WERI-Rb-1 (cell line): ENCODE measurements at places on chromosomes 12 and 14.

- no peak for DNase-seq
Measured at GRCh38 chr14:78425330-78425729, 255.2 kb downstream of the NRXN3 start.

GRCh38 chr12:18345021-18345735, 83.9 kb downstream of the PIK3C2G start:
- DNase-seq: no peak

DNA sequence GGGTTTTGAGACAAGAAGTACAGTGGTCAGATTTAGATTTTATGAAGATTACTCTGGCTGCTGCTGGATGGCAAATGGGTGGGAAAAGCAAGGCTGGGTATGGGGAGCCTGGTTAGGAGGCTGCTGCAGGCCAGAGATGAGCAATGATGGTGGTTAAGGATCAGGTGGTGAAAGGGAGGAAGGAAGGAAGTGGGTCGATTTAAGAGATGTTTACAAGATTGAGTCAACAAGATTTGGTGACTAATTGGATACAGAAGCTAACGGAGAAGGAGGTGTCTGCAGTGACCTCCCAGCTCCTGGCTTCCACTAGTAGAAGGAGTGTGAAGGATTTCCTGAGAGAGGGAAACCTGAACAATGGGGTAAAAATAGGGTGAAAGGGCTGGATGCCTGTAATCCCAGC, 18.7 kb downstream of the NOS1 start:
- DNase-seq: no peak

DNA sequence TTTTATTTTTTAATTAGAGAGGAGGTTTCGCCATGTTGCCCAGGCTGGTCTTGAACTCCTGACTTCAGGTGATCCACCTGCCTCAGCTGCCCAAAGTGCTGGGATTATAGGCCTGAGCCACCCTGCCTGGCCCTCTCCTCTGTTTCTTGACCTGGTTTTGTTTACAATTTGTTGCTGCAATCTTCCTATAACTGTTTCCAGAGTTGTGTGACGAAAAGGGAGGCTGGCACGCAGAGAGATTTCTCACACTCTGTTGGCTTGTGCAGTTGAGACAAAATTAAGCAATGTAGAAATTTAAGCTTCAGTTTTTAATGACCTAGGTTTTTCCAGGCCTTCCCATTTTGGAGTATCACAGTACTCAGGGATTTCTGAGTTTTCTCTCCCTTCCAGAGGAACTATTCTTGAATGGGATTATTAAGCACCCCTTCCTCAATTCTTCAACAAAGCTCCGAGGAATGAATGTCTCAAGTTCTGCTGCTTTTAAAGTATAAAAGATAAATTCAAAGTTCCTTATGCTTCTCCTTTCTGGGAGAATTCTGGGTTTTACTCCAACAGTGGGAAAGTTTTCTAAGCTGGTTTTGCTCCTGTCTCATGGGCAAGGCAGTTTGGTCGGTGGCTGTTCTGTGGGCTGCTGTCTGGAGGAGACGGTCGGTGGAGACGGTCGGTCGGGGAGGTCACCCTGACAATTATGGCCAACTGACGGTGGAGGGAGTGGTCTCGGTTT, 20.4 kb upstream of the FOS start:
- no peak for DNase-seq

- DNase-seq: no peak
Measured at GRCh38 chr14:34043627-34044372, 92.9 kb upstream of the EGLN3 start.

- DNase-seq: no peak
Measured at GRCh38 chr14:105774001-105774400, 247.6 kb downstream of the TMEM121 start.

- DNase-seq: no peak
Measured at GRCh38 chr14:100407376-100408102, 84.4 kb downstream of the SLC25A47 start.

GRCh38 chr12:80807640-80808288, 91.1 kb downstream of the MYF5 start:
- no peak for DNase-seq

DNA sequence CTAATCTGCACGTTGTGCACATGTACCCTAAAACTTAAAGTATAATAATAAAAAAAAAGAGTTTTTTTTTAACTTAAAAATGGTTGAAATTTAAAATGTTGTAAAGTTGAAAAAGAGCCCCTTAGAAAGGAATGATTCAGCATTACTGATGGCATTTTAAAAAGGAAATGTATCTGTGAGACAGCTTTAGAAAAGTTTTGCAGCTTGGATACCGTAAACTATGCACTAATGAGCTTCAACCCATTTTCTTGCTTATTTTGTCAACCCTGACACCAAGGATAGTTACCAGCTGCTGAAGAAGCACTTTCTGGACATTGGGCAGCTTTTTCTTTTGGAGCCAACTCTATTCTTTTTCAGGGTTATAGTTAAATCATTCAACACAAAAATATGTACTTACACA, 4.3 kb downstream of the BICD1 start:
- DNase-seq: no peak

DNA sequence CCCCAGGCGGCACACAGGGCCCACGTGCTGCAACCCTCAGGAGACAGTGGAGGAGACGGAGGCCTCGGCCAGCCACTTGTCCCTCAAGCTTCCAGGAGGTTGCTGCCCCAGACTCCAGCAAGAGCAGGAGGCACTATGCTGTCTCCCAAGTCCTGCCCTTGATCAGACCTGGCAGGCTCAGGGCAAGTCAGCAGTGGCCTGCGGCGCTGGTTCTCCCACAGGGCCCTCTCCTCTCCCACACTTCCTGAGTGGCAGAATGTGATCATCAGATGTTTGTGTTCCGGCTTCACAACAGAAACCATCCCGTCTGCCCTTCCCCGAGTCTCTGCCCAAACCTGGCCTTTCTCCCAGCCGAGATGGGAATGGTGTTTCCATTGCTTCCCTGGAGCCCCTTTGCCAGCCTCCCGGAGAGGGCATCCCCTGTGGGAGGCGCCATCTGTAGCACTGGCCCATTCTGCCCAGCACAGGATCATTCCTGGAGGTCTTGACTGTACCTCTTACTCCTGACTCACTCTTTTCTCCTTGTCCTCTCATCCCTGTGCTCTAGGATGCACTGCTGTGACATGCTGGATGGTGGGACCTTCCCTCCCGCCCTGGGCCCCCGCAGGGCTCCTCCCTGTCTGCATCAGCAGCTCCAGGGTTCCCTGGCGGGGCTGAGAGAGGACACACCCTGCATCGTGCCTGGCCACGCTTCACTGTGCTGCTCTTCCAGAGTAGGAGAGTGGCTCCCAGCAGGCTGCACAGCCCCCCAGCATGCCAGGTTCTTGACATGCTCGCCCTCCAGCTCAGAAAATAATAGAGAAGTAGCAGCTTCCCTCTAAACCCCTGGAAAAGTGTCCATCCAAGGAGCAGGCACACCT, 114.7 kb upstream of the FKBP4 start:
- DNase-seq: no peak

- DNase-seq: no peak
Measured at GRCh38 chr14:70857496-70857890, 48.2 kb upstream of the MAP3K9 start.
